ENCODE measurements at places on chromosomes 16 and 17.

DNA sequence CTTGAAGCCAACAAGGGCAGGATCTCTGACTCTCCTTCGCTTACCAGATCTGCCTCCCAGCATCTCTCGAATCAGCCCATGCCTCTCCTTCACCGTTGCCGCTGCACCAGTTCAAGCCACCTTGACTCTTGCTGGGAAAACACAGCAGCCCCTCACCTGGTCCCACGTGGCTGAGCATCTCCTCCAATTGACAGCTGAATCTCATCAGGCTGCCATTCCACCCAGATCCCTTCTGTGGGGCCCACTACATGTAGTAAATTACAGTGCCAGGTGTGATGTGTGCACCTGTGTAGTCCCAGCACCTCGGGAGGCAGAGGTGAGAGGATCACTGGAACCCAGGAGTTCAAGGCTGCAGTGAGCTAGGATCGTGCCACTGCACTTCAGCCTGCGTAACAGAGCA lies 37.8 kb upstream of the C16orf78 start:
- no peak for DNase-seq

DNA sequence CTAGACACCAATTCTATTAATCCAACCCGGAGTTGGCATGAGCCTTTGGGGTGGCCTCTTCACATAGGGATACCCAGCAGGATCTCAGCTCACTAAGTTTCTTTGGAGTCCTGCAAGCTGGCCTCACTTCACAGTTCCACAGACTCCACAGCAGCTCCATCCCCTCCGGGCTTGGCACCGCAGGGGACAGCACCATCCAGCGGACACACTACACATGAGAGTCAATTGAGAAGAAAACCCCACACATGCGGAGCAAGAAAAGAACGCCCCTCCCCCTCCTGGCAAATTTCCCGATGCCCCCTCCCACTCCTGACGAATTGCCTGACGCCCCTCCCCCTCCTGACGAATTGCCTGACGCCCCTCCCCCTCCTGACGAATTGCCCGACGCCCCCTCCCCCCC lies 31.1 kb downstream of the KLHDC4 start:
- DNase-seq = no peak

DNA sequence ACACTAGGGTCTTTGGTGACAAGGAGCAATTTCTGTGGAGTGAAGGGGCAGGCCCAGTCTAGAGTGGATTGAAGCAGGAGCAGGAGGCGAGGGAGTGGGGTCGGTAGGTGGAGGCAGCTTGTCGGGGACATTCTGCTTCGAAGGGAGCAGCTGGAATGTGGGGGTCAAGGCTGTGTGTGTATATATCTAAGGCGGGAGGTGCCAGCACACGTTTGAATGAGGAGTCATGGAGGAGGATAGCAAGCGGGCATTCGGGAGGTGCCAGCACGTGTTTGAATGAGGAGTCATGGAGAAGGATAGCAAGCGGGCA lies 17.7 kb downstream of the NT5M start:
- no peak for DNase-seq

GRCh38 chr16:71956486-71956885 lies 43.7 kb downstream of the PKD1L3 start:
- DNase-seq = peak; percentile 37

DNA sequence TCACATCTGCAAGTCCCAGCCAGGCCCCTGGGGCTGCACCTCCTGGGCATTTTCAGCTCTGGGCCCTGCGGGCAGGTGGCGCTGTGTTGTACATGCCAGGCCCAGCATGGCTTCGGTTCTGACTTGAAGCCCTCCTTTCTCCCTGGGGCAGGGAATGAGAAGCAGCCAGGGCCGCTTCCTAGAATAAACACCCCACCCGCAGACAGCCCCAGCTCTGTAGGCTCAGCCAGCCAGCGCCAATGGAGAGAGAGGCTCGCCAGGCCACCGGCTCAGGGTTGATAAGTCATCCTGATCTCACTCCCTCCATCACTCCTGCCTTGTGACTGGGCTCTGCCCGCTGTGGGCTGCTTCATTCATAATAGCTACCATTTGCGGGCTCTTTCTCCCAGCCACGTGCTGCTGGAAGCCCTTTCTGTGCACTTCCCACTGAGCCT lies 6.0 kb upstream of the GLIS2 start:
- peak; percentile 69 for DNase-seq

DNA sequence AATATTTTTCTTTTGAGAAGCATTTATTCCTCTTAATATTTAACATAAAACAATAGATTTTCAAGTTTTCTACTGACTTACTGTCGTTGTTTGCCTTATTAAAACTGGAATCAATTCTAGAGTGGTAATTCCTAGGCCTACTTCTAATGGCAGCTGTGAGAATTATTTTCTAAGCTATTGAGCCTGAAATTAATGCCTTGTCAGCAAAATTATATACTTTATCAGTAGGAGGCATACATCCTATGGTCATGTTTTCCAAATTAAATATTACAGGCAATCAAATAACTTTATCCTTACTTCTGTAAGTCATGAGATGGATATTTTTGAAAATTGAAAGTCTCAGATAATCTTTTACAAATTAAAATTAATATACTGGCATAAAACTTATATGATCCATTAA lies 239.1 kb upstream of the CNTNAP4 start:
- no peak for DNase-seq

DNA sequence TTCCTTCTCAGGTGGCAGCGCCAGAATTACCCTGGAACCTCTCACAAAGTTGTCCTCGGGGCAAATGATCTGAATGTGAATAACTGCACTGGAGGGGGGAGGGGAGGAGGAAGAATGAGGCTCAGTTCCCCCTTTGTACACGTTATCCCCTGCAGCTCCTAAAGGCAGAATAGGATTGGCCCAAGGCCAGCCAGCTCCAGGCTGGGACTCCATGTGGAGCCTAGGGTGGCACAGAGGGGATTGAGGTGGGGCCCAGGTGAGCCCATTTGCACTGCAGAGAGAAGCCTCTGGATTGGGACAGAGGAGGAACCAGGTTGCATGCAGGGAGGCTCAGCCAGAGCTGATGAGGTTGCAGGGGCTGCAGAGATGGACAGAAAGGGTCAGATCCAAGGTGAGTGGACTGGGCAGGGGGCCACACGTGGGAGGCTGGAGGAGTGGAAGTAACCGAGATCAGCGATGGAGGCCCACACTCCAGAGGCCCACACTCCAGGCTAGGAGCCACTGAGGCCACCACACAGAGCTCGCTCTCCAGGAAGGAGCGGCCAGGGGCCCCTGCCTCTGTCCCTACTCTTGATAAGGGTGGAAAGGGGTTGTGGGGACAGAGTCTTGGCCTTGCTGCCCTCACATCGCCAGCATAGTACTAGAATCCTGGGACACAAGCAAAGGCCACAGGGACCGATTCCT lies 78.6 kb downstream of the RBFOX3 start:
- no peak for DNase-seq

DNA sequence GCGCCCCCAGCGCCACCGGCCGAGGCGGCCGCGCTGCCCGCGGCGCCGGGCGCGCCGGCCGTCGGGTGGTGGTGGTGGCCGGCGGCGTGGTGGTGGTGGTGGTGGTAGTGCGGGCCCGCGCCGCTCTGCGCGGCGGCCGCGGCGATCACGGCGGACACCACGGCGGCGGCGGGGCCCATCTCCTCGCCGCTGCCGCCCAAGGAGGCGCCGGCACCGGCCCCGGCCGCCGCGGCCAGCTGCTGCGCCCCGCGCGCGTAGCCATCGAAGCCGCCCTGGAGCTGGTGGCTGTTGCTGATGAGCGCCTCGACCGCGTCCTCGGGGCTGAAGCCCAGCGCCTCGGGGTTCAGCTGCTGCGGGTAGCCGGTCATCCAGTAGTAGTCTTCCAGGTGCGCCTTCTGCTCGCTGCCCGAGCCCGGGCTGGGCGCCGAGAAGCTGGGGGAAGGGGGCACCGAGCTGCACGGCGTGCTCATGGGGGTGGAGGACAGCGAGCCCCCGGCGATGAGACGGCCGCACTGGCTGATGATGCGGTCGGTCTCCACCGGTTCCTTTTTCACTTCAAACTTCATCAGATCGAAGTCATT lies 1.2 kb downstream of the MAF start:
- peak; percentile 21 for DNase-seq

GRCh38 chr17:1354030-1354429 lies 46.0 kb downstream of the YWHAE start:
- DNase-seq = no peak

DNA sequence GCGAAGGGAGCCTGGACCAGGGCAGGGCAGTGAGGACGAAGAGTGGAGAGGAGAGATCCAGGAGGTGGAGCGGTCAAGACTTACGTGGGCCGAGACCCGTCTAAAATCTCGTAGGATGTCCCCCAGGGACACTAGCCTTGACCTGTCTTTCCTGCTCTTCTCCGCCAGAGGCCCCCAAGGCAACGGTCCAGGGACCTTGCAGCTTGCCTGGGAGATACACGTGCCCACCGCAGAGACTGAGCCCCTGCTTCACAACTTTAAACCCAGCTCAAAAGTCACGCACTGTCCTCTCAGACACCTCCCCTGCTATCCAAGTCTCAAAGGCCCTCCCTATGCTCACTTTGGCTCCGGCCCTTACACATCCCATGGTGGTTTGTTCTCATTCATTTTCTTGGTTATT lies 9.4 kb downstream of the TIGD7 start:
- DNase-seq = no peak

DNA sequence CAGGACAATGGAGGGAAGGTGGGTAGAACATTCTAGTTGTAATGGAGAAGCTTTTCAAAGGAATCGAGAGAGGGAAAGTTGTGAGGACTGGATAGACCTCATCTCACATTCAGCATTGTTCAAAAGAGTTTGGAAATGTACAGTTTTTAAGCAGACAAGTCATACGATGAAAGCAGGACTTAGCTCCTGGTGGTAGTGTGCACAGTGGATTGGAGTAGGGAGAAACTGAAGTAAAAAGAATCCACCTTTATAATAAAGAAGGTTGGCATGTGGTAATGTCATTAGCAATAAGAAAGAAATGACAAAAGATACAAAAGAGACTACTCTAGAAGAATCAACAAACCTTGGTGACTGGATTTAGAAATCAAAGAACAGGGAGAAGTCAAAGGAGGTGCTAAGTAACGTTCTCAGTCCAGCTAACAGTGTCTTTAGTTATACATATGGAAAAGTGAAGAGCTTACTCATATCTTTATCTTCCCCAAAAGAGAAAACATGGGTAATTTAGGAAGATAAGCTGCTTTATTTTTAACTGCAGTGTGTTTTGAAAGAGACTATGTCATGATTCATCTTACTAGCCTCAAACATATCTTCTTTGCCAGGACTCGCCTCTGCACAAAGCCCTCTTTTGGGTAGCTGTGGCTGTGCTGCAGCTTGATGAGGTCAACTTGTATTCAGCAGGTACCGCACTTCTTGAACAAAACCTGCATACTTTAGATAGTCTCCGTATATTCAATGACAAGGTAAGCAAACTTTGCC lies 18.7 kb upstream of the EVI2A start:
- DNase-seq = peak; percentile 90

GRCh38 chr17:62824290-62825131 lies 16.4 kb upstream of the MARCHF10 start:
- DNase-seq = peak; percentile 99

GRCh38 chr17:43471585-43472160 lies 12.1 kb upstream of the DHX8 start:
- DNase-seq = peak; percentile 66
